Mucosa of descending colon (tissue), 3 donors: ENCODE measurements at places on chromosomes 1 and 21.

DNA sequence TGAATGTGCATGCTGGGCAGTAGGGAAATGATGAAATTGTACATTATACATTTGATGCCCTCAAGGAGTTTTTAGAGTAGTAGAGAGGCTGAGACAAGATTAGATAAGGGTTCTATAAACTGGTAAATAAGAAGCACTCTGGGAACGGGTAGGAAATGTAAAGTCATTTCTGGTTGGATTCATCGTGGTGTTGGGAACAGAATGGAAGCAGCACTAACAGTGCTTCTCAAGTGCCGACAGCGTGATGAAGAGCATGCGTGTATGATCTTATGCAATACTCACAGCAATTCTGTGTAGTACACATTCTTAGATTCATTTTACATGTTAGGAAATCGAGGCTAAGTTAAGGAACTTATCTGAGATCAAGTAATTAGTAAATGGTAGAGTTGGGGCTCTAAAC, 45.9 kb downstream of the GPR88 start:
- no peak for DNase-seq

GRCh38 chr1:220797553-220797952, 10.8 kb downstream of the MTARC1 start:
- DNase-seq, result no peak

- no peak for DNase-seq
These were observed 12.6 kb upstream of the TNFRSF14 start for GRCh38 chr1:2543543-2544092.

DNA sequence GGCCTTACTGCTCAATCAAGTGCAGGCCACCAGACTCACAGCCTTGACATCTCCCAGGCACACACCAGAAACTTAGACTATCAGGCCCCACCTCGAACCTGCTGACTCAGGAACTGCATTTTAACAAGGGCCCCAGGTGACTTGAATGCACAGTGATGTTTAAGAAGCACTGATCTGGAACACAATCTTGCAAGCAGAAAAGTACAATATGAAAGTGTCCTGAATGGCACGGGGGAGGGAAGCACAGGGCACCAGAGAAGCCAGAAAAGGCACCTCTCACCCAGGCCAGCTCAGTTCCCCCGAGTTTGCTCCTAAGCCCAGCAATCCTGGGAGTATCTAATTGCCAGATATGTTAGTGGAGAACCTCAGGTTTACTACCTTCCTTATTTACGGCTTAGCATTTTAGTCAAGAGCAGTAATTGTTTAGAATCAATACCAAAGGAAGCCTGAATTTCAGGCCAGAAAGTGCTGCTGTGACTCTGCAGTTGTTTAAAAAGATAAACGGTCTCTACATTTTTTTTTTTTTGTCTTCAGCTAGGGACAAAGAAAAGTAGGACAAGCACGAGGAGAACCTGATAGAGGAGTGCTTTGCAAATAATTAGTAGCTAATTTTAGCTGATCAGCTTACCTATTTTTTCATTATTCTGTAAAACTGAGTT, 50.9 kb upstream of the CDC42BPA start:
- no peak for DNase-seq

DNA sequence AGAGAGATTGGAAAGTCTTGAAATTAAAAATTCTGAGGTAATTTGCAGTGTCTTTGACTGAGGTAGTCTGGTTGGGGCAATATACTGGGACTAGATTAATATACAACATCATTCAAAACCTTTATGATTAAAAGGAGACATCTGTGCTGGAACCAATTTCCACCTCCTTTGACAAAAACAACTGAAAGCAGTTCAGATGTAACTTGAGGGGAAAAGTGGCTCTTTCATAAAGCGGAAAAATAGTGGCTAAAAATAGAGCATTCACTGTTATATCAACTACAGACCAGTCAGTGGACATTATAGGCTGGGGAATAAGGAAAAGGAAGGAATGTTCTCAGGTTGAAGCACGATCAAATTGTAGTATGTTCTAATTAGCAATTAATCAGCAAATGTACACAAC, 635.9 kb downstream of the SMYD3 start:
- DNase-seq, result no peak

GRCh38 chr1:25369241-25369640, 31.1 kb downstream of the TMEM50A start:
- no peak for DNase-seq

GRCh38 chr21:36203603-36203889, 46.9 kb downstream of the DOP1B start:
- no peak for DNase-seq

GRCh38 chr1:67673468-67674201, 11.4 kb upstream of the GADD45A start:
- DNase-seq, result no peak
